ENCODE measurements at places on chromosomes 1 and 21.

GRCh38 chr1:12372180-12372579 is 142.3 kb downstream of the VPS13D start:
- DNase-seq: no peak

GRCh38 chr1:68473060-68473459 is 23.3 kb upstream of the RPE65 start:
- DNase-seq: no peak

DNA sequence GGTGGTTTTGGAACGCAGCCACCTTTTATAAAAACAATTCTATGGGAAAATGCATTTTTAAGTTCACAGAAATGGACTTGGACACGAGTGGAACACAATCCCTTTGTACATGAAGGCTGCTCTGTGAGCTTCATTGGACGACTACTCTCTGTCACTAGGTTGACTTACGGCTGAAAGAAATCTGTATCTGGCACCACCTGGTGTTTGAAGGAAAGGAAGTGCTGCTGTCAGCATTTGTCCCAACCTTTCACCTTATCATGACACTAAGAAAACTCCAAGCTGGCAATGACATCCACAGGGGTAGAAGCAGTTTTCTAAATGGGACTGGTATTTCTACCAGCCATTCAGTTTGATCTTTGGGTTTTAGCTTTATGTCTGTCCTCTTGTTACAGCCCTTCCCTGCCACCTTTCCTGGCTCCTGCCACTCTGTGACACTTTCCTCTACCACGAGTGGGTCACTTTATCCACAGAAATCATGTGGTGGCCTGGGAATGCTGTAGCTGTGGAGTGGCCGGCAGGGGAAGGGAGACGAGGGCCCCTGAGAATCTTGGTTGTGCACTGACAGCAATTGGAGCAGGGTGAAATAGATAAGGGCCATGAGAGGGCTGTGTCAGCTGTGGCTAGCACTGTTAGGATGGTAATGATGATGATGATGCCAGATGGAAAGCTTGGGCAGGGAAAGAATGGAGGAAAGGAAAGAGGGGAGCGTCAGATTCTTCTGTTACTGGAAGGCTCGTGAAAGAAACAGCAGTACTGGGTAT is 85.2 kb downstream of the TBX19 start:
- no peak for DNase-seq

DNA sequence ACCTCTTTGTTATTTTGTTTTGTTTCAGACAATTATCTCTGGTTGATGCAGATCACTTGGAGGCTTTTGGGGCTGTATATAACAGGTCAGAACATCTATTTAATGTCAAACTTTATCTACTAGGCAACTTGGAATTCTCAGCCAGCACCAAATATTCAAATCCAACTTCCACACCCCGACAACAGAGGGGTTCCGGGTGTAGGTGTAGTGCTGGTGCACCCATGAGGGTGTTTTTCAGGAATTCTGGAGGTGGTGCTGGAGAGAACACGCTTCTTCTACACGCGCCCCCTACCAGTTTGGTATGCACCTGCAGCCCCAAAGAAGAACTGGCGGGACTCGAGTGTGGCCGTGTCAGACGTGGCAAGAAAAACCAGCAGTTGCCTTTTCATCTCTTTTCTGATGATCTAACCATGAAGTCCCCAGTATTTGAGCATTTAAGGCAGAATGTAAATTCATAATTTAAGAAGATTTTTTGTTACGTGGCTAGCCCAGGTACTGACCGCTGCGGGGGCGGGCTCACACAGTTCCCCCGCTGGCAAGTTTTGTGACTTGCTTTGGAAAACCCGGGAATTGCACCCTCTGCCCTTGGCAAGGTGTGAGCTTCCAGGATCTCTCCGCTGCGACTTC is 462 bp upstream of the TLCD4 start:
- peak; percentile 56 for DNase-seq

GRCh38 chr1:1165485-1165884 is 8.2 kb upstream of the TTLL10 start:
- no peak for DNase-seq

GRCh38 chr1:232018231-232019025 is 391.8 kb downstream of the DISC1 start:
- no peak for DNase-seq

GRCh38 chr1:65541865-65542264 is 121.4 kb downstream of the LEPR start:
- no peak for DNase-seq

- no peak for DNase-seq
Observed at GRCh38 chr1:202281316-202282024, 60.3 kb downstream of the UBE2T start.

DNA sequence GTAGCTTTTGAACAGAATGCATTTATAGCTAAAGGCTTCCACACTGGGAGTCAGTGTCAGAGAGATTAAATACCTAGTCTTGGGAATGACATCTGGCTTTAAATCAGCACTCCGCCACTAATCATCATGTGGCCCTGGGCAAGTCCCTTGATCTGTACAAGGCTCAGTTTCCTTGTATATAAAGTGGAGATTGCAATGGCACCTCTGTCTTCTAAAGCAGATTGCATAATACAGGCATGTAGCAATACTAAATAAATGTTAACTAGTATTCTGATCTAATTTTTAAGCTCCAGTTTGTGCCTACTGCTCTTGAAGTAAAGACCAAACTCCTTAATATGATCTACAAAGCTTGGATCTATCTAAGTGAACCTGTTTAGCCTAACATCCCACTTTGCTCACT is 249.4 kb downstream of the PLPP3 start:
- DNase-seq: no peak

GRCh38 chr1:162667381-162668080 is 35.3 kb downstream of the DDR2 start:
- DNase-seq: no peak

DNA sequence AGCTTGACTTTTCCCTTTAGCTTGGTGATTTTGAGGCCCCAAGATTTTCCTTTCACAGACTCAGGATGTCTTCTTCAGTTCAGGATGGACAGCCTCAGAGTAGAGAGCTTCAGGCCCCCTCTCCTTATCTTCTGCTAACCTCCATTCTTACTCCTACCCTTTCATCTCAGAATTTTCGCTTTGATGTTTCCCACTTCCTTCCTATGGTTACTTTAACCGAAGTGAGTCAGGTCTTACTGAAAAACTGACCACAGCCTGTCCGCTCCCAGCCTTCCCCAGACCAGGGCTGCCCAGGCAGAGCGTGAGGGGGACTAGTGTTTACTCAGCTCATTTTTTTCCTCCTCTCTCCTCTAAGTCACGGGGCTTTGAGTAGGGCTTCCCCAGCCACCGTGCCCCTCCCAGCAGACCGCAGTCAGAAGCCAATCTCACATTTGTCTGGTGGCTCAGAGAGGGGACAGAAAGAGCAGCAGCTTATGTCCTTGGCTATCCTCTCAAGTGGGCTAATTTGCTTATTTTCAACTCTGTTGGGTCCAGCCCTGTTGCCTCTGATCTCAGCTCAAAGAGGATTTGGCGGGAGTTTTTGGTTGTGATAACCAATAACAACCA is 4.2 kb upstream of the IL19 start:
- DNase-seq: no peak

- DNase-seq: no peak
Observed at GRCh38 chr21:38751379-38752050, 54.2 kb upstream of the ETS2 start.

DNA sequence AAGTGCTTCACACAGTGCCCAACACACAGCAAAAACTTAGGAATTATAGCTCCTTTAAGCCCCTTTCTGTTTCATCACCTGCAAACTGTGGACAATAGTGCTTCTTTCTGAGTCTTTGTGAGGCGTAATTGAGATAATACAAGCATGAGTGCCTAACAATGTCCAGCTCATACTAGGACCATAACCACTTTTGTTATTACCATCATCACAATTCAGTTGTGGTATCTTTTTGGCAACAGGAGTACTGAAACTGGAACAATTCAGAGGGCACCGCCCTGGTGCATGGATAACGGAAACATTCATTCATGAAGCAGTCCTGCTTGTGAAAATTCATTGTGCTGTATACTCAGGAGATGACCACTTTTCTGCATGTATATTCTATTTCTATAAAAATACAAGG is 18.2 kb downstream of the DNAJC11 start:
- no peak for DNase-seq

DNA sequence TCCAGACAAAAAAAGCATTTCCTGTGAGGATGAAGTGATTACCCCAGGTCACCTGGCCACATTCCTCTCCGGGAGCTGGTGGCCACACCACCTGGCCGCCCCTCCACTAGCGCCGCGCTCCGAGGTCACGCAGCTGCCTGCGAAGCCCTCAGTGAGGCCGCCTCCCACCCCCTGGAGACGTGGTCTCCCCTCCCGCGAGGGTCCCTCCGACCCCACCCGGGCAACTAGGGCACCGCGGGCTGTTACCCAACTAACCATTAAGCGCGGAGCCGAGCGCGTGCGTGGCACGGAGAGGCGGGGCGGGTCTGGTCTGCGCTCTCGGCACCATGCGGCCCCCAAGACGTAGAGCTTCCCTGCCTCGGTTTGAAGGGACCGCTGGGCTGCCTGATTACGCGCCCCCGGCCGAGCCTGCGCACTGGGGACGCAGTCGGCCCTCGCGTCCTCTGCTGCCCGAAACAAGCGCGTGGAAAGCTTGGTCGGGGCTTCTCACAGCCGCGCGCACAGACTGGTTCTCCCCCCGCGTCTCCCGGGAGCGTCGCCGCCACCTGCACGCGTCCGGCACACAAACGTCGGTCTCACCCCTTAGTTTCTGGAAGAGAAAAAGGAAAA is 106.5 kb downstream of the SLC16A1 start:
- peak; percentile 58 for DNase-seq

GRCh38 chr1:2908561-2908960 is 107.1 kb upstream of the TTC34 start:
- DNase-seq: no peak

DNA sequence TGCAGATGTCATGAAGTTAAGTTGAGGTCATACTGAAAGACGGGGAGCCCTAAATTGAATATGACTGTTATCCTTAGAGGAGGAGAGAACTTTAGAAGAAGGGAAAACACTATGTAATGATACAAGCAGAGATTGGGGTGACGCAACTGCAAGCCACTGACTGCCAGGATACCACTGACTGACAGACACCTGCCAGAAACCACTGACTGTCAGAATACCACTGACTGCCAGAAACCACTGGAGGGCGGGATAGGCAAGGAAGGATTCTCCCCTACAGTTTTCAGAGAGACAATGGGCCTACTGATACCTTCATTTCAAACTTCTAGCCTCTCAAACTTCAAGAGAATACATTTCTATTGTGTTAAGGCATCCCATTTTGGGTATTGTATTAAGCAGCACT is 388.7 kb downstream of the USH2A start:
- DNase-seq: no peak

GRCh38 chr1:231618609-231619256 is 7.9 kb upstream of the DISC1 start:
- no peak for DNase-seq

- no peak for DNase-seq
Observed at GRCh38 chr1:25011943-25012638, 82.0 kb upstream of the RUNX3 start.

DNA sequence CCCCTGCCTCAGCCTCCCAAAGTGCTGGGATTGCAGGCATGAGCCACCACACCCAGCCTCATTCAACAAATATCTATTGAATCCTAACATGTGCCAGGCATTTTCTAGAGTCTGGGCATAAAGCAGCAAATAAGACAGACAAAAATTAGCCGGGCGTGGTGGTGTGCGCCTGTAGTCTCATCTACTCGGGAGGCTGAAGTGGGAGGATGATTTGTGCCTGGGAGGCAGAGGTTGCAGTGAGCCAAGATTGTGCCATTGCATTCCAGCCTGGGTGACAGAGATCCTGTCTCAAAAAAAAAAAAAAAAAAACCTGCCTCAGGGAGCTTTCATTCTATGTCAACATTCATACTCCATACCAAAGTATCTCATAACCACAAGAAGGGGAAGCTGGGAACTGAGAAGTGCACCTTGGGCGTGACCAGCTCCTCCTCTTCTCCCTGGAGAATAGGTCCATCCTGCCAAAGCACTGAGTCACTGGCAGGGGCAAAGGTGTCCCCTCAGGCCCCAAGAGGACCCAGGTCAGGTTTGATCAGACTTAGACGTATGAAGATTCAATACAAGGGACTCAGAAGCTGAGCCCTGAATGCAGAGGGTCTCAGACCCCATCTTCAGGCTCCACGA is 36.8 kb upstream of the PPP1R15B start:
- no peak for DNase-seq

- DNase-seq: peak; percentile 33
Observed at GRCh38 chr1:209583408-209583807, at the start of gene CAMK1G. Gene CAMK1G (plus strand): TSS chr1:209583714. CDS start chr1:209594984, 11,270 bp downstream.

GRCh38 chr1:225876900-225877510 is 5.2 kb downstream of the TMEM63A start:
- no peak for DNase-seq

All from NCI-H524 treated with DMSO at 0.1 percent for 48 hours (cell line).